ENCODE measurements at places on chromosomes 12 and 14.
A peak's percentile ranks its signal among the peaks of the same experiment; 100 is the strongest.

DNA sequence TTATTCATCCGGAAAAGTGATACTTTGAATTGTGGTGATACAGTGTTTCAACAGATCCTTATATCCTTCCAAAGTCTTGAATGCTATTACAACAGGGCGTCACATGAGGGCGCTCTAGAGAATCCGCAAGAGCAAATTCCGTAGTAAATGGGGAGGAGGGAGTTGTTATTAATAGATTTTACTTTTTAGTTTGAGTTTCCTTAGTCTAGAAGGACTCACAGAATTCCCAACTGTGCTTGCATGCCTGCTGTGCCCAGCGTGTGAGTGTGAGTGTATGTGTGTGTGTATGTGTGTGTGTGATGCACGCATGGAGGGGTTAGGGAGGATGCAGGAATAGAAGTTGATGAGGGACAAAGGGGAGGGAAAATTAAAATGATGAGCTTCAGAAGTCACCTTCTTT lies 375.3 kb downstream of the C12orf75 start:
- DNase-seq, result peak; percentile 14

- DNase-seq, result no peak
Observed at GRCh38 chr14:102799684-102800562, 22.7 kb downstream of the TRAF3 start.

GRCh38 chr14:50410921-50411320 lies 14.2 kb upstream of the CDKL1 start:
- no peak for DNase-seq

- DNase-seq, result no peak
Observed at GRCh38 chr12:109458771-109459208, 18.3 kb downstream of the KCTD10 start.

- DNase-seq, result no peak
Observed at GRCh38 chr12:129854591-129854990, 49.2 kb downstream of the TMEM132D start.

DNA sequence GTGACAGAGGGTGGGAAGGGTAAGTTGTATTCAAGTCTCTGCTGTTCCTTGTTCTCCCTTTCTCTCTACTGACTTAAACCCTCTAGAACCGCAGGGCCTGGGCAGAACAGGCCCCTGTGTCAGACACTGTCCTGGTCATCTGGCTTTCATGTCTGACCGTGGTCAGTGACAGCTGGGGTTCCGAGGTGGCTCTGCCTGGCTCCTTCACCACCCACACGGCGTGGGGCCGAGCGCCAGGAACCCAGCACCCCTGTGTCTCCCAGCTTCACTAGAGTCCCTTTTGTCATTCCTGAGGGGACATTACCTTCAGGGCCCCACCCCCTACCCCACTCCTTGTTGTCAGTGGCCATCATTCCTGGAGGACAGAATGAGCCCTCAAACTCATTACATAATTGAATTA lies 168.9 kb downstream of the ADGRD1 start:
- no peak for DNase-seq

DNA sequence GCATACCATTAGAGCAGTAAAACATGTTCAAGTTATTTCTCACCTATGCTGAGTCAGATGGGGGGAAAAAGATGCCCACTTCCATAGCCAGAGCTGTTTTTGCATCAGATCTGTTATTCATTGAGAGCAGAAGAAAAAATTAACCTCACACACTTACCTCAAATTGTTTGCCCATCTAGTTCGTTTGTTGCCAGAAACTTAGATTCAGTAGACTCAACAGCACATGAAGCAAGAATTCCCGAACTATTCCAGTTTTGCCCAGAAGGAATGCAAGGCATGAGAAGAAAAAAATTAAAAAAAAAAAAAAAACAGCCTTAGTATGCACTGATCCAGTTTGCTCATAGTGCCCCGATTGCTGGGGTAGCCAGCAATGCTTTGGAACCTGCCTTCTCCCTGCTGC lies 12.4 kb upstream of the DPF3 start:
- DNase-seq, result no peak

GRCh38 chr14:29576927-29577326 lies 350.7 kb downstream of the PRKD1 start:
- DNase-seq, result no peak

DNA sequence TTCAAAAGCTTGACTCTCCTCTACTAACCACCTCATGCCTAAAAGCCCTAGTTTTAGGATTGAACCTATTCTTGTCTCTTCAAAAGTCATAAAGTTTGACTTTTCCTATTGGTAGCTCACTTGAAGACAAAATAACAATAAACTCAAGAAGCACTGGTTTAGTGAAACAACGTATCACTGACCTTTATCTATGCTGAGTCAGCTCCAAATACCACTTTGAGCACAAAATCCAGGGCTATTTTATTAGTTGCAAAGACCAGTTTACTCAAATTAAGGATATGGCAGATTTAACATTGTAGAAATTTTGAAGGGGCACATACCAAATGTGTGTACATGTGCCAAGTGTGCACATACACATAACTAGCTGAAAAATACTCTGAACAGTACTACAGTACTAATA lies 45.0 kb downstream of the PIK3C2G start:
- DNase-seq, result no peak

- no peak for DNase-seq
Observed at GRCh38 chr14:61129168-61129745, 148.2 kb downstream of the SLC38A6 start.

DNA sequence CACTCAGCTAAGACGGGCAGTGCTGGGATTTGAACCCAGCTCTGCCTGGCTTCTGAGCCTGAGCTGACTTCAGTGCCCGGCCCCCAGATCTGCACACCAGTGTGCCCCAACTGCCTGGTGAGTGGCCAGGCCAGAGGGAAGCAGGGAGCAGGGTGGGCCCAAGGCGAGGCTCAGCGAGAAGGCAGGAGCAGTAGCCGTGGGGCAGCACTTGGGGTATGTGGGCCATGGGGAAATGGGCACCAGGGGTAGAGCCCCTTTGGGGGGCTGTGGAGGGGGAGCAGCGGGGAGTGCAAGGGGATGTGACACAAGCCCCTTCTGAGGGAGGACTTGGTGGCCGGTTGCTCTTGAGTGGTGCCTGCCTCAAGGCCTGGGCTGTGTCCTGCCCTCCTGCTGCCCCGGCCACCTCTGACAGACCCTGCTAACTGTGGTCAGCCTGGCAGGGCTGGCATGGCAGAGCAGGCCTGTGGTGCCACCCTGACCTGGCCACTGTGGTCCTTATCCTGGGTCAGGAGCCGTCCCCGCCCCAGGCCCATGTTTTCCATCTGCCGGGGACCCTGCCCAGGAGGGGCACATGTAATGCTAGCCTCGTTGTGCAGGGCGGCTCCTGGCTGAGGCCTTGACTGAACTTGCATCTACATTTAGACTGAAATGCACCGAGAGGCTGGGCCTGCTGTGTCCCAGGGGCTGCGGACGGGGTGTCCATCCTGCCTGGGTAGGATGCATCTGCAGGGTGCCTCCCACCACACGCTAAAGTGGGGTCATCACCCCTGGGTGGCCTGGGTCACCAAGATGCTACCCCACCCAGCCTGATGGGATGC lies 90.5 kb downstream of the KIF26A start:
- no peak for DNase-seq

DNA sequence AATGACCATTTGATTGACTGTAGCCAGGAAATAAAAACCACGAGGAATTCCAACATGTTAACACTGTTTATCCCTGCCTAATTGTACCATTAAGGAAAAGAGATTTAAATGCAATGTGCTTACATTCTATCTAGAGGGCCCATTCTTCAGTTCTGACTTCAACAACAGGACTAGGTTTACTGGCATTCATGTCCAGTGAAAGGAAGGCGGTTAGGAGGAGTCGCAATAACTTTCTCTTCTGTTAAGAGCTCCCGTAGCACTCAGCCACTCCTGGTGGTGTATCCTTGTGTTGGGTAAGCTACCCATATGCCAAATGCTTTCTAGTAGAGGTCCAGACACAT lies 154.7 kb downstream of the STXBP6 start:
- no peak for DNase-seq

DNA sequence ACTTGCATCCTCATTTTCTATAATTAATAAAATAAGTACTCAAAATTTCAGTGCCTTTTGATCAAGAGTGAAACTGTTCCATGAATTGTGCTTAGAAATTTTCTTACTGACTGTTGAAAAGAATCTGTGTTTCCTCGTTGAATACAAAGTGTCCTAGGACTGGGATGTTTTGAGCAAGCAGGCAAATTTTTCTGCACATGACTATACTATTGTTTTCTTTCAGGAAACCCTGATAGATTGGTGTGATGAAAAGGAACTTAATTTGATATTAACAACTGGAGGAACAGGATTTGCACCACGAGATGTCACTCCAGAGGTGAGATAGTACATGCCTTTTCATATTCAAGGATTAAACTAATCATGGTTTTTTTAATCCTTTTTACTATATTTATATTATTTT lies 316.3 kb downstream of the GPHN start:
- DNase-seq, result no peak

- no peak for DNase-seq
Observed at GRCh38 chr14:34266344-34266743, 195.7 kb downstream of the SPTSSA start.

- no peak for DNase-seq
Observed at GRCh38 chr14:104883681-104884361, 18.8 kb downstream of the CEP170B start.

- peak; percentile 46 for DNase-seq
Observed at GRCh38 chr14:103103461-103104388, 9.2 kb downstream of the EXOC3L4 start.

GRCh38 chr12:62922539-62922938 lies 12.4 kb downstream of the PPM1H start:
- DNase-seq, result no peak

DNA sequence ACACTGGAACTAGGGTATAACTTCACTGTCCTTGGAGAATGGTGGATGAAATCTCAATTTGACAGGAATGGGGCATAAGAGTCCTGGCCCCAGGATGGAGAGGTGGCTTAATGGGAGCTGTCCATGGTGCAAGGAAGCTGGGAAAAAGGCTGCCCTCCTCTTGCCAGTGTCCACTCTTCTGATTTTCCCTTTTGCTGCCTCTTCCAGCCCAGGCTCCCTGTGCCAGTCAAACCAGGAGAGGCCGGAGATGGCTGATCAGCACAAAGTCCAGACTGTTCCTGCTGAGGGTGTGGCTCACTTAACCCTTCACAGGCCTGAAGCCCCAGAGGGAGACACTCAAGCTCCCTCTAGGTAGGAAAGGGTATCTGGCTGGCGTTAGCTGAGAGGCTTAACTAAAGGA lies at the start of gene MYO1A:
TSS of gene MYO1A (minus strand) at position 240 of the 400 bp plus-strand sequence. CDS start 1,806 bp downstream, outside the sequence.
- no peak for DNase-seq

DNA sequence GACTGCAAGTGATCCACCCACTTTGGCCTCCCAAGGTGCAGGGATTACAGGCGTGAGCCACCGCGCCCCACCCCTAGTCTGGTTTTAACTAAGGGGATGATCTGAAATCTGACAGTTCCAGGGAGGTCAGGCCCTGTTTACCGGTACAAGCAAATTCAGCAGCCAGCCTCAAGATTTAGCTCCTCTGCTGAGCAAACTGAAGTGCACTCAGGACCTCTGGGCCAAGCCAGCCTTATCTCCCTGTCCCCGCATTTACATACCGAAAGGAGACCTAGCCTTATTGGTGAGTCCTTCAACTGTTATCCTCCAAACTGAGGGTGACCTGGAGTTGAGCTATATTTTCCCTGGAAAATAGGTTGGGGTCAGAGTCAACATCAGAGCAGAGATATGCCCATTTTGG lies 835 bp upstream of the ABHD4 start:
- no peak for DNase-seq

GRCh38 chr14:61330511-61330910 lies 9.1 kb downstream of the PRKCH start:
- no peak for DNase-seq

DNA sequence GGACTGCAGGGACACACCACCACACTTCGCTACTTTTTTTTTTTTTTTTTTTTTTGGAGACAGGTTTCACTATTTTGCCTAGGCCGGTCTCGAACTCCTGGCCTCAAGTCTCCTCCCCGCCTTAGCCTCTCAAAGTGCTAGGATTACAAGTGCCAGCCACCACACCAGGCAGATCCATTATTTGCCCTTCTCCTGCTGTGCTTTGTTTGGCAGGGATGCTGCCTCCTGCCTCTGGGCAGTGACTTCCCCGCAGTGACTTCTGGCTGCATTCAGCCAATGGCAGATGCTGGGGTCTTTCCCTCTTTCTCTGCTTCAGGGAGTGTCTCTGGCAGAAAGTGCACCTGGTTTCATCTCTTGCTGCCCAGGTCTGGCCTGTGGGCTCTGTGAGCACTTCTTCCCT lies 6.7 kb upstream of the MORN3 start:
- no peak for DNase-seq

DNA sequence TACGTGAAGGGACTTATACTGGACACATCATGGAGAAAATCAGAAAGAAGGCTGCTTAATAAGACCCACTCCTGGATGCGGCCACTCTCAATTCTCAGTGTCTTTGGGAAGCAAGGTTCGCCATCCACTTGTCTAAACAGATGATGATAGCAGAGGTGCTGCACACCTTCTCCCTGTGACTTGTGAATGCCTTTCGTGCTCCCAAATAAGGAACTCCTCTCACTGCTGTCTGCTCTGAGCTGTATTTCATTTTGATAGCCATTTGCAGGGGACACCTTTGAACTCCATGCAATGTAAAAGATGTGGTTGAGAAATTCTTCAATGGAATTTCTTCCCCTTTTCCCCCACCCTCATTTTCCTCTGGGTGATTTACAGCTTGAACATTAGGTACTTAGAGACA lies 11.6 kb downstream of the RMST start:
- DNase-seq, result no peak

DNA sequence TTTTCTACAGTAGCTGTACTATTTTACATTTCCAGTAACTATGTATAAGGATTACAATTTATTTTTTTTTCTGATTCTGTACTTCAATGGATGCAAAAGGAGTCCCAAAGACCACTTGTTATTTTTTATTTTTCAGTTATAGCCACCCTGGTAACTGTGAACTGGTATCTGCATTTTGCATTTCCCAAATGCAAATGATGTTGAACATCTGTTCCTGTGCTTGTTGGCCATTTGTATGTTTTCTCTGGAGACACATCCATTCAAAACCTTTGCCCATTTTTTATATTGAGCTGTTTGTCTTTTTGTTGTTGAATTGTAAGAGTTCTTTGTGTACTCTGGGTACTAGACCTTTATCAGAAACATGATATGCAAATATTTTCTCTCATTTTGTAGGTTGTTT lies 485.6 kb downstream of the LRIG3 start:
- no peak for DNase-seq

- no peak for DNase-seq
Observed at GRCh38 chr14:21300892-21301291, 21.0 kb downstream of the RPGRIP1 start.

DNA sequence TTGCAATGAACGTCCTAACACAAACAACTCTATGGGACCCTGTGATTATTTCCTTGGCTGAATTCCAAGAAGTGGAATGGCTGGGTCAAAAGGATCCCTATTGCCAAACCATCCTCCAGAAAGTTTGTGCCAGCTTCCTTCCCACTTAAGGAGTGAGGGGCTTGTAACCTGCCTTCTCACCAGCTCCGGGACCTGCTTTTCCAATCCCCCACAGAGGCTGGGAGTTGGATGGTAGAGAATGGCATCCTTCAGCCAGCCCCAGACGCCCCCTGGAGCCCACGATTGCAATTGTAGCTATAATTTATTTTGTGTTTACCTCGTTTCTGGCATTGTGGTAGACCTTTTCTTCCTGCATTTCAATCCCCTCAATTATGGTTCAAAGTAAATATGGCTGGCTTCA lies 9.7 kb upstream of the ZDHHC22 start:
- DNase-seq, result peak; percentile 22

- DNase-seq, result no peak
Observed at GRCh38 chr14:100740196-100740825, 13.6 kb downstream of the DLK1 start.
